ENCODE measurements at places on chromosomes 16 and 17.

- DNase-seq = no peak
Measured at GRCh38 chr17:1126801-1127550, 52.8 kb downstream of the ABR start.

DNA sequence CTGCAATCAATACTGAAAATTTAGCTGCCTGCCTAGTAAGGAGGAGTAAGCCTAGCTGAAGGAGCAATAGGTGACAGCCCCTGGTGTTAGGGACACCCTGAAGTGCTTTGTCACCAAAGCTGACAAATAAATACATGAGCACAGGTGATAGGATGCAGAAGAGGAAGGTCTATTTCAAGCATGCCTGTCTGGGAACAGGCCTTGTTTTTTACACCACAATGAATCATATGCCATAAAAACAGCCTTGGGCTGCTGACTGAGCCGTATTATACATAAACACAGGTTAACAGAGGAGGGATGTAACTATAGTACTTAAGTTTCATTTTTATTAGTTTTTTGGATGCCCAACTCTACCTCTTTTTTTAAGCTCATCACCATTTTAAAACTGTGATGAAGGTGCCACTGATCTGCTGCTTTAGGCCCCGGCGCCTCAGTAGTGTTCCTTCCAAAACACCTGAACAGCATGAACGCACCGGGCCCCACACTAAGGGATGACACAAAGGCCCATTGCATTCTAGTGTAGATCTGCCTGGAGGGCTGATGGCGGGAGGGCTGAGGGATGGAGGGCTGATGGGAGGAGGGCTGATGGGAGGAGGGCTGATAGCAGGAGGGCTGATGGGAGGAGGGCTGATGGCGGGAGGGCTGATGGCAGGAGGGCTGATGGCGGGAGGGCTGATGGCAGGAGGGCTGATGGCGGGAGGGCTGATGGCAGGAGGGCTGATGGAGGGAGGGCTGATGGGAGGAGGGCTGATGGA, 150.3 kb downstream of the AATF start:
- no peak for DNase-seq

- DNase-seq = no peak
Measured at GRCh38 chr16:56108724-56109123, 82.6 kb upstream of the GNAO1 start.

- DNase-seq = no peak
Measured at GRCh38 chr17:2863204-2863603, 67.0 kb downstream of the RAP1GAP2 start.

- DNase-seq = no peak
Measured at GRCh38 chr16:59611556-59611955, 877.4 kb upstream of the GOT2 start.

Data from activated CD4-positive, alpha-beta T cell treated with anti-CD3 and anti-CD28 coated beads, Interleukin-2, amount 50 U/mL, for 24 hours (primary cell).